ENCODE measurements at places on chromosomes 1 and 21.

- DNase-seq: no peak
Observed at GRCh38 chr1:59288046-59288445, 8.8 kb upstream of the FGGY start.

- DNase-seq: no peak
Observed at GRCh38 chr1:4179914-4180735, 280.1 kb upstream of the C1orf174 start.

DNA sequence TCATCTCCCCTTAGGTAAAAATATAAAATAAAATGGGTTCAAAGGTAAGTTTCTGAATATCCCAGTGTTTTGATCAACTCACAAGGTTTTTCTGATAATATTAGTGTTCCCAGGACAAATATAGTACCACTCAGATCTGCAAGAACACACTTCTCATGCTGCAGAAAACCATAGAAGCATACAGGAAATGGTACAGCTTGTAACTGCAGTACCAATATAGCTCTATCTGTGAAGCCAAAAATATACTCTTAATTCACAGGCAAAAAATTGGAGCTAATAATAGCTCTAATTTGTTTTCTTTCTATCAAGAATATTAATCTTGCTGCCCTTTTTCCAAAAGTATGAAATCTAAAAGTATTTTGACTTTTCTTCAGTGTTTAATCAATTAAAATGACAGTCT lies 13.2 kb downstream of the VPS45 start:
- no peak for DNase-seq

DNA sequence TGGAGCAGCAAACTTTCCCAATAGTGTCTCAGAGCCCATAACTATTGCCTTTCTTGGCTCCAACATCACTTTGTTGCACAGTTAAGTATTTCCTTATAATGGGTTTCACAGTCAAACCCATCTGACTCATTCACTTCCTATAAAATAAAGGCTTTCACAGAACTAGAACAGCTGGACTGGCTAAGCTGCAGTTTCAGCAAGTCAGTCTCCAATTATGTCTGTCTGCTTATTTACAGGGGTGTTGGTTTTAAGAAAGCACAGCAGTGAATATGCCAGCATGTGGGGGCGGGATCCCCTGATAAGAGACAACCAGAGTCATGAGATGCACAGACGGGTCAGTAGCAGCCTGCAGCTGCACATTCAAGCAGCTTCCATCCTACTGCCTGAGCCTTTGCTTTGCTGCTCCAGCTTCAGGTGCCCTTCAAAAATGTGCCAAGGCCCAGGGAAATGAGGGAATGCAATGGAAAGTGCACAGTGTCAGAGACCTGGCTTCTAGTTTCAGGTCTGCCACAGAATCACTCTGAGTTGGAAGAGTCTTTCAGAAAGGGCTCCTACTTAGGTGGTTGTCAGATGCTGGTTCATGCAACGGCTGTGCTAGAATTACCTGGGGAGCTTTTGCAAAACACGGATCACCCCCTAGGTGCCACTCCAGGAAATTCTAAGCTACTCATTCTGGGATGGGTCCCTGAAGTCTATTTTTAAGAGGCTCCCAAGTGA lies 24.8 kb downstream of the RNF19B start:
- no peak for DNase-seq

GRCh38 chr1:115301438-115302020 lies 36.5 kb downstream of the NGF start:
- no peak for DNase-seq

DNA sequence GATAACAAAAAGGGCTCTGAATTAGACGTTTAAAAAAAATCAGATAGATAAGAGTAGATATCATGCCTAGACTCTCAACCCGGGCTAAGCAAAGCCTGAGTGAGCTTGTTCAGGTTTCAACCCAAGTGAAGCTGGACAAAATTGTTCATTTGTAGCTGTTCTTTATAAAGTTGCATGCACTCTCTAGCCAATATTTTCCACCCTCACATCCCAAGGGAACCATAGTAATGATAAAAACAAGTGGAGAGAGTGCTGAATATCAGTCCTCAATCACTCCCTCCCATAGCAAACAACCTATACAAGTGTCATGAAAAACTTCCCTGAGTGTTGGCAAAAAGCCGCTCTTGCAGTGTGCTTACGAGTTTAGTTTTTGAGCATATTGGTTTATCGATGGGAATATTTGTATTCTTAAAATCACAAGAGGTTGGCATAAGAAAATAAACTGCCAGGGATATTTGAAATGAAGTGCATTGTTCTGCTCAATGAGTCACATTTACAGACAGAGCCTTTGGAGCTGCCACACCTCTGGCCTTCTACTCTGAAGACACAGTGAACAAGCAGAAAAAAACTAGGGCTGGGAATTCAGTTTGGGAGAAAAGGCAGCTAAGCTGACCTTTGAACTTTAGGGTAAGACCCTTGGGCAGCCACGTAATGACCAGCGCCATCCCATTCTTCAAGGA lies 2.2 kb upstream of the CLCA2 start:
- no peak for DNase-seq

DNA sequence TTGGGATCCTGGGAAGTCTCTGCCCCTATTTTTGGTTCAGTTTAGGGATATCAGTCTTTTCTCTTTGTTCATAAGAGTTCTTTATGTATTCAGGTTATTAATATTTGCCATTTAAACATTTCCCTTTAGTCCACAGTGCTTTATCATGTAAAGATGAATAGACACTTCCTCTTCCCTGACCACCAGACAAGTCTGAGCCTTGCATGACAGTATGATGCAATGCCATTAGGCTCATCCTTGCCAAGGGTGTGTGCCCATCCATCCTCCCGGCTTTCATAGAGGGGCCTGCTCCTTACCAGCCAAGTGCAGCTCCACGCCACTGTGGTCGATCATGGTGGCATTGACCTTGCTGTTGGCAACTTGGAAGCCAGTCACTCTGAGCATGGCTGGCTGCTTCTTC lies 52.1 kb downstream of the ZSCAN20 start:
- DNase-seq: no peak

DNA sequence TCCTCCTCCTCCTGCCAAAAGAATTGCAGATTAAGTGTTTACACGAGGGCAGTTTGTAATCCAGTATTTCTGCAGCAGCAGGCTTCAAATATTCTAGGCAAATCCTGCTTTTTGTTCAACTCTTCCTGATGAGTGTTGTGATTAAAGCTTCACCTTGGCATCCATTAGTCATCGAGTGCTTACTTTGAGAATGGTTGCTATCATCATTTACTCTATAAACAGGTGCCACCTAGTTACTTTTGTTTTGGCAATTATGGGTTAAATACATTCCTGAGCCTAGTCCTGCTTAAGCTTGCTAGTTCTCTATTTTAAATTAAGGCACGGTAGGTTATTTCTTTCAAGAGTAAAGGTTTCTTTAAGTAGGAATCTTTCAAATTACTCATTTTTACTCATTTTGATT lies 20.3 kb downstream of the PDC start:
- DNase-seq: peak; percentile 25

GRCh38 chr1:213385806-213386324 lies 334.8 kb downstream of the RPS6KC1 start:
- no peak for DNase-seq

DNA sequence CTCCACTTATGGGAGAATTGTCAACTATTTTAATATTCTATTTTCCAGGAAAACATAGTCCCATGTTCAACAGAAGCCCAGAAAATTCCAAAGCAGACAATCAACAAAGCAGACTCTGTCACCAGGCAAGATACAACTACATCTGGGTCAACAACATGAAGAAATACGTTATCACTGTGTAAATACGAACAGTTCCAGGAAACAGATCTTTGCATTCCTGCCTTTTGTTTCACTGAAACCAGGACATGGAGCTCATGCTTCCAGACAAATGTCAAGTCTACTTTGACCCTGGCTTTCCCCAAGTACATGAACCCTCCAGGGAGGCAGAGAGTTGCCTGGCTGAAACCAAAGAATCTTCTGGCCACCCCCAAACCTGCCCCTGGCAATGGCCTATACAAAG lies 106.7 kb downstream of the SETD4 start:
- DNase-seq: no peak

DNA sequence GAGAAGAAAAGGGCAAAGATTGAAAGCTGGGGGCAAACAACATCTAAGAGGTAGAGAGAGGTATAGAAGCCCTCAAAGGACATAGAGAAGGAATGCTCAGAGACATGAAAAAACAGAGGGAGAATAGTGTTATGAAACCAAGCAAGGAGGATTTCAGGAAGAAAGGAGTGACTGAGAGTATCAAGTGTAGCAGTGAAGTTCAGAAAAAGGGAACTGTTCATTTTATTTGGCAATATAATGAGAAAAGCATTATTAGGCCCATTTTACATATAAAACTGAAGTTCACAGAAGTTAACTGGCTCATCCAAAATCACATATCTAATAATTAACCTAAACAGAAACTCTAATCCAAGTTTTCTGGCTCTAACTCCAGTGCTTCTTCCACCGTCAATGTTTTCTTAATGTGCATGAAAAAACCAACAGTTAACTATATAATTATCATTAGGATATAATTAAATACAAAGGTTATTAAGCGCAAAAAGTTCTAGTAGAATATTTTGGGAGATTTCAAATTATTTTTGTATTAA lies 17.7 kb downstream of the NEXN start:
- DNase-seq: no peak

- DNase-seq: no peak
Observed at GRCh38 chr1:244371242-244372141, 80.2 kb downstream of the ADSS2 start.

DNA sequence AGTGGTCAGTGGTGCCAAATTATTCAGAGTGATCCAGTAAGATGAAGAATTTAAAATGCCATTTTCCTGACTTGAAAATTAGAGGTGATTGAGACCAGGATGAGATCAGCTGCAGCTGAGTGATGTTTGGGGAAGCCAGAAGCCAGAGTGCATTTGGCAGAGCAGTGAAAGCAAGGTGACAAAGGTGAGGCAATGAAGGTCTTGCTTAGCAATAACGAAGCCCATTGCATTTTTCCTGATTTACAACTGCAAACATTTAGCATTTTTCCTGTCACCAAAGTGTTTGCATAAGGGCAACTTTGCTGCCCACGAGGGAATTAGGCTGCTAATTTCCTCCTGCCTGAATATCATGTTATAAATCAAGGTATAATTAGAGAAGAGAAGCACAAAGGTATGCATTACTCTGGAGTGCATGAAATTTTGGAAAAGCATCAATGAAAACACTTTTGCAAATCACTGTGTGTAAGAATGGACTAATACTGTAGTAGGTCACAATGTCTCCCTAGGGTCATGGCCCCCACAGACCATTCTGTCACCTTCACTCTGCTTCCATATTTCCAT lies 188.2 kb upstream of the LYPLAL1 start:
- no peak for DNase-seq

GRCh38 chr21:22889445-22889844 lies 1891.2 kb downstream of the NCAM2 start:
- DNase-seq: no peak

DNA sequence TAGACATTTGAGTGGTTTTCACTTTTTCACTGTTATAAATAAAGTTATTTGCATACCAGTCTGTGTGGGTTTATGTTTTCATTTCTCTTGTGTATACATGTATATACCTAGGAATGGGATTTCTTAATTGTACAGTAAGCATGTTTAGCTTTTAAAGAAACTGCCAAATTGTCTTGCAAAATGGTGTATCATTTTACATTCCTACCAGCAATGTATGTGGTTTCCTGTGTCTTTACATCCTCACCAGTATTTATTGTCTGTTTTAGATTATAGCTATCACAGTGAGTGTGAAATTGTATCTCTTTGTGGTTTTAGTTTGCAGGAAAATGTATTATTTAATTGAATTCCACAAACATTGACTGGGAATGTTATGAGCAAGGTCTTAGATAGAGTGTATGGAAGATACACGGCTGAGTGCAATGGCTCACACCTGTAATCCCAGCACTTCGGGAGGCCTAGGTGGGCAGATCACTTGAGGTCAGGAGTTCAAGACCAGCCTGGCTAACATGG lies 57.3 kb downstream of the MACF1 start:
- no peak for DNase-seq

DNA sequence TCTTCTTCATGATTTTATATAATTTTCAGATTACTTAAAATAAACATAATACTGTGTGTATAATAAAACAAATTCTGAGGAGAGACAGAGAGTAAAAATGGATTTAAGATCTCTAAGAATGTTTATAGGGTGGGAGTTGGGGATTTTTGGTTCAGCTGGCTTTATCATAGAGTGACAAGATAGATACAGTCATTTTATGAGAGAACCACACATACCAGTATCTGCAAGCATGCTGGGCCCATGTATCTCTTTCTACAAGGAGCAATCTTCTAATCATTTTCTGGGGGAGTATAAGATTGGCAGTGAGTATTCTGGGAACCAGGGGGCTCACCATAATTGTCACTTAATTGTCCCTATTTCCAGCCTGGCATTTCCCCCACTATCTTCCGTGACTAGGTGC lies 64.3 kb upstream of the DUSP10 start:
- DNase-seq: no peak

DNA sequence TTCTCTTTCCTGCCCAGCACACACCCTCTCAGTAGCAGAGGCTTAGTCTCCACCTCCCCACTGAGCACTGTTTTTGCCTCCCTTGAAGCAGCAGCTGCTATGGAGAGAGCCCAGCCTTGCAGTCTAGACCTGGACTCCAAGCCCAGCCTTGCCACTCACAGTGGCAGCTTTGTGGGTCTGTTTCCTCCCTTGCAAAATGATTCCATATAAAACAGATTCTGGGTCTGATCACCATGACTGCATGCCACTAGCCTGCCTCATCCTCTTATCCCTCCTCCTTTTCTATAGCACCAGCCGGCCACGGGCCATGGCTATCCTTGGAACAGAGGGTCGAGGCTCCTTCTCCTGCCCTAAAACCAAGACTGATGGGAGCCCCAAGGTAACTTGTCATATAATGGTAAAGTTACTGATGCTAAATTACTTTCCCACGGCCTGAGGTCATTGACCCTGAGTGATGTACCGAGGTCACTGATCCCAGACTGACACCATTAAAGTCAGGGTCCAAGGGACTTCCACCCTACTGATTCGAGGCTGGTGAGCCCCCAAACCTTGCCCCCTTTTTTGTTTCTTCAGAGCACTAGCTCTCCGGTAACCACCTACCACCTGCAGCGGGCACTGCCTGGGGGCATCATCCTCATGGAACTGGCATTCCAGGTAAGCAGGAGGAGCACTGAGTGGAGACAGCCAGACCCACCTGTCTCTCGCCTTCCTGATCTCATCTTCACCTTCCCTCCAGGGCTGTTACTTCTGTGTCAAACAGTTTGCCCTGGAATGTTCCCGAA lies 7.9 kb downstream of the HYI start:
- DNase-seq: no peak

DNA sequence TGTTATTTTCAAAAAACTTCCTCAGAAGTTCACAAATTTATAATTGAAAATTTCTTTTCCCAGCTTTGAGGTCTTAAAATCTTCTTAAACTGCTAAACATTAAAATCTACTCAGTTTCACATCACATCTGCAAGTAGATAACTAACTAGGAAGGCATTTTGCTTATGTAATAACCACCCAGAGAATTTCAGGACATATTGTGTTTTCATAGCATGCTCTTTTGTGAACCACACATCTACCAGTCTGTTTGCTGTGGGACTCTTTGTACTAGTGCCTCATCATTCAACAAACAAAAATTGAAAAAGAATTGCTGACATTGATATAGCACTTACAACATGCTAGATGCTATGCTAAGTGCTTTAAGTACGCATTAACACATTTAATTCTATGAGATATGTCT lies 31.6 kb upstream of the C1orf146 start:
- DNase-seq: no peak

GRCh38 chr21:44911068-44911383 lies 9.7 kb downstream of the ITGB2 start:
- no peak for DNase-seq

Measured in retinal pigment epithelial cell (primary cell).